ENCODE measurements at places on chromosomes 1 and 21.

DNA sequence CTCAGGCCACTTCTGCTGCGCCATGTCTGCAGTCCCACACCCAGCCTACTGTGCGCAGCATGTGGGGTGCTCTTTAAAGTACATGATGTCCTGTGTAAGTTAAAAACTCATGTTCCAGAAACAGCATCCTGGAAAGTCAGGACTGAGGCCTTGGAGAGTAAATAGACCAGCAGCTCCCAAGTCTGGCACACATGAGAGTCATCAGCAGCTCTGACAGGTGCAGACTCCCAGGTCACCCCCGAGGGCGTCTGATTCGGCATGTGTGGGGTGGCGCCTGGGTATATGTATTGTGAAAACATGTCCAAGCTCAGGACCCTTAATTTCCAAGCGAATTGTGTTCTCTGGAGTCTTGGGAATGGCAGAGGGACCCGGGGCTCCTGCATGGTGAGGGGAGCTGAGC lies 120.1 kb upstream of the RUNX3 start:
- no peak for DNase-seq

DNA sequence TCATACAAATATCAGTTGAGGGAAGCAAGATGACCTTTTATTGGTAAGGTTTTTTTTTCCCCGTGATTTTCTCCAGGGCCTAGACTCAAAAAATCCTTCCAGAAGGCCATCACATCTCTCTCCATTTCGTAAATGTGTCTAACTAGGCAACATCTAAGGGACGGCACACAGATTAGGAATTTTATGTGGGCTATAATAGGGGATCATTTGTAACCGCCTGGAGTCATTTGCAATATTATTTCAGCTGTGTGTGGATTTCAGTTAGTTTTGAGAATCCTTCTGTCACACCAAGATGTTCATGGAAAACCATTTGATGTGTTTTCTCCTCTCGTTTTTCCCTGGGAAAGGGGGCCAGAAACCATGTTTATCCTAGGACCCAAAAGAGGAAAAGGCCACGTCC lies 63.1 kb downstream of the ATP5PO start:
- DNase-seq, result no peak

GRCh38 chr1:230706020-230706699 lies 7.8 kb downstream of the AGT start:
- DNase-seq, result no peak

DNA sequence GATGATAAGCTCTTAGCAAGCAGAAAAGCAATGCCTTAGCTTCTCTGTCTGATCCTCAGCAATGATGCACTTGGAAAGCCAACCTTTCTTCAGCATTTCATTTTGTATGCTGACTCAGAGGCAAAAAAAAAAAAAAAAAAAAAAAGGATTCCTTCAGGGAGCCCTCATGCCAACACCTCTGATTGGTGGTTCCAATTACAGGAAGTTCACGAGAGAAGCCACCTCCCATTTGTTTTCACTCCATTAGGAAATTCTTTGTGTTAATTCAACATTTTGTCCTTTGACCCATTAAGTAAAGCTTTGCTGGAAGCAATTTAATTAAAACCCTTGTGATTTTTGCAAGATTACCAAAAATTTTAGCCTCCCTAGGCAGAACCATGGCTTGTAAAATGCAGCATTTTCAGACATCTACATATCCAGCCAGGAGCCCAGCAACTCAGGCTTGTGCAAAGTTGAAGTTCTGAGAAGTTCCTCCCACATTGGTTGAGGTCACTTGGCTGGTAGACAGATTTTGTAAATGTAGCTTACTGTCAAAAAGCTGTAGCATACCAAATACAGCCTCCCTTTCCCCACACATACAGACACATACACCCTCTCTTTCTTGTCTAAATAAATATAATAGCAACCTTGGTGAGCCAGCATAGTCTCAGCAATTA lies 27.1 kb upstream of the VTCN1 start:
- DNase-seq, result no peak

DNA sequence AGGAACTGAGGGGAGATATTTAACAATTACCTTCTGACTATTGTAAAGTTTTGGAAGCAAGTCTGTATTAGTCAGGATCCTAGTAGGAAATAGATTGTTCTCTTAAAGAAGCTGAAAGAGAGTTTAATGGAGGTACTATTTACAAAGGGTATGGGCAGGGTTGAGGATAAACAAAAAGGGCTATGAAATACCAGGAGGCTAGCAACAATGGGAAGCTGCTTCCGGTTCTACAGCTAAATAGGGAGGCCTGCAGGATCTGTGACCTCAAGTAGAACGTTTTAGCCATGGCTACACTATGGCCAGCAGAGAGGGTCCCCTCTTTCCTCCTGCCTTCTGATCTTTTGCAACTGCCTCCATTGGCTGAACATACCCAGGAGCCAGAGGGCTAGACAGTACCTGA lies 117.7 kb downstream of the PDE4B start:
- DNase-seq, result no peak

DNA sequence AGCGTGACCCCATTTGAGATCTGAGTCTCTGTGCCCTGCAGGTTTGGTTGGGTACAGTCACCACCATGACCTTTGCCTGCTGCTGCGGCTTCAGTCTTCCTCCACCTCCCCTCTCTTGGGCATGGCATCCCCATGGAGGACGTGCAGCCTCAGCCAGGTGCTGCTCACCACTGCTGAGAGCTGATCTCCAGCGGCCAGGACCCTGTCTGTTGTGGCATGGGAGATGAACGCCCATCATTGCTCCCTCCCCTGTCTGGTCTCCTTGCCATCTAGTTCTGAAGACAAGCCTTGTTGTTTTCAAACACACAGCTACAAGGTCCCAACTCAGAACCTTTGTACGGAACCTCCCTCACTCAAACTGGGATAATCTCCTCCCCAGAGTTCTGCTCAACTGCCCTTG lies 19.2 kb upstream of the PKP1 start:
- DNase-seq, result no peak

DNA sequence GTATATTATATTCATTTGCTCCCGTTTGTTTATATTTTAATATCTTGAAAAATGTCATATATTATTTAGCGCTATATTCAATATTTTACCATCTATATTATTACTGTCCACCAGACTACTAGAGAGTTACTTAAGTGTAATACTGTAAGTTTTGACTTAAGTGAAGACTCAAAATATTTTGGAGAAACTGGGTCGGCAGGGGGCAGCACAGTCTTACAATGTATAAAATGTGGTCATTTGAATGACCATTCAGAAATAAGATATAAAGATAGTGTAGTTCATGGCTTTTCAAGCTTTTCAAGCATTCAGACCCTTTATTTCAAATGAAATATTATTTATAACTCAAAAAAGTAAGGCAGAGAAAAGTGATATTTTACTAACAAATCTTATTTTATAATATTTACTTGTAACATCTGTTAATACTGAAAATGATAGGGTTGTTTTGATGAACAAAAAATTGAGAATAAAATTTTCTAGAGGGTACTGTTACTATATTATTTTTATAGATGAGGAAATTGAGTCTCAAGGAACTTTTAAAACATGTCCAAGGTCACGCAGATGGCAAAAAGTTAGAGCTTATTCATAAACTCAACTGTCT lies 89.0 kb upstream of the SERTAD4 start:
- peak; percentile 16 for DNase-seq

Data from activated B cell treated with CpG ODN at 0.5 μM for 24 hours (primary cell).